ENCODE measurements at places on chromosomes 16 and 17.

DNA sequence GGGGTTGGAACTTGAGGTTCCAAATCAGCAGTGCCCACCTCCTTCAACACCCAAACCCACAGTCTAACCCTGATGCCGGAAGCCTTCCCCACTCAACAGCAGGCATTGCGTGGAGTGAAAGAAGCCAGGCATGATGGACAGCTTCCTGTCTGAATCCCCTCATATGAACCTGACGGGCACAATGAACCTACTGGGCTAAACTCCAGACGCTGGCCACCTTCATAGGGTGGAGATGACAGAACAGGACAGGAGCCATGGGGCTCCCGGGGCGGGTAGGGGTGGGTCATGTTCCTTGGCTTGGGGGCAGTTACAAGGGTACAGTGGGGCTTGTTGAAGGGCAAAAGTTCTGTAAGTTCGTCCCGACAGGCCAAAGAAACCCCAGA is 460 bp upstream of the HSBP1 start:
- DNase-seq, result no peak

GRCh38 chr16:11668623-11669379 is 546 bp downstream of the SNN start:
- DNase-seq, result no peak

DNA sequence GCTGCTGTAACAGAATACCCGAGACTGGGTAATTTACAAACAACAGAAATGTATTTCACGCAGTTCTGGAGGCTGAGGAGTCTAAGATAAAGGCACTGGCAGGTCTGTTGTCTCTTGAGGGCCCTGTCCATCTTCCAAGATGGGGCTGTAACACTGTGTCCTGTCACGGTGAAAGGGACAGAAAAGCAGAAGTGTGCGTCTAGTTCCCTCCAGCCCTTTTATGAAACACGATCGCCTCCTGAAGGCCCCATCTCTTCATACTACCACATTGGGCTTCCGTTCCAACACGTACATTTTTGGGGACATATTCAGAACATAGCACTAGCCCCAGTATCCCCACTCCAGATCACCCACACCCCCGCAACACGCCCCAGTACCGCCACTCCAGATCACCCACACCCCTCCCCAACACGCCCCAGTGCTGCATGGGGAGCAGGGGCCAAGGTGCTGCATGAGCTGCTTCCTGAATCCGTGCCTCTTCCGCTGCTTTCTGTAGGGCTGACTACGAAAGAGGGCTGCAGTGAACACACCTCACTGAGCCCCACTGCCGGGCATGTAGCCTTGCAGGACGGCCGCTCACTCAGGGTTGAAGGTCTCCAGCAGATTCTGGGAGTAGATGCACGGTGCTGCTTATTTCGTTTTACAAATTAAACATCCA is 91.9 kb downstream of the RPTOR start:
- DNase-seq, result no peak

DNA sequence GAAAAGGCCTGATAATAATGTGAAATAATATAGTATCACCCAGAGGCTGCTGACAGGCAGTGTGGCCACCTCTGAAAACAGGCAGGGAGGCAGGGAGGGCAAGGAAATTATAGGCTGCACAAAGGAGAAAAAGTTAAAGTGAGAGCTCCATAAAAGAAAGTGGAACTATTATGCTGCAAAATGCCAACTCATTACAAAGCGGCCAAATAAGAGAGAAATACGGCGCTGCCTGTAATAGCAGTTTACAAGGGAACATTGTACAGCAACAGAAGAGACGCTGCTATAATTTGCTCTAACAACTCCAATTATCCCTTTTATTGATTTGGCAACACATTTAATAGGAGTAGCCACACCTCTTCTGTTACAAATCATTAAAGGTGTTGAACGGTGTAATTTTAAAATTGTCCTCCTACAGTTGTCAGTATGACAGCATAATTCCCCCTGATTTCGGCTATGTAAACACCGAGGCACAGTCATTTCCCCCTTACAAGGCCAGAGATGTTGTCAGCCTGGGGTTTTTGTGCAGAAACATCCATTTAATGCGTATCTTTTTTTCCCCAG is 120.3 kb downstream of the MRM1 start:
- DNase-seq, result no peak

GRCh38 chr16:2074071-2074470 is 26.3 kb downstream of the TSC2 start:
- DNase-seq, result no peak

DNA sequence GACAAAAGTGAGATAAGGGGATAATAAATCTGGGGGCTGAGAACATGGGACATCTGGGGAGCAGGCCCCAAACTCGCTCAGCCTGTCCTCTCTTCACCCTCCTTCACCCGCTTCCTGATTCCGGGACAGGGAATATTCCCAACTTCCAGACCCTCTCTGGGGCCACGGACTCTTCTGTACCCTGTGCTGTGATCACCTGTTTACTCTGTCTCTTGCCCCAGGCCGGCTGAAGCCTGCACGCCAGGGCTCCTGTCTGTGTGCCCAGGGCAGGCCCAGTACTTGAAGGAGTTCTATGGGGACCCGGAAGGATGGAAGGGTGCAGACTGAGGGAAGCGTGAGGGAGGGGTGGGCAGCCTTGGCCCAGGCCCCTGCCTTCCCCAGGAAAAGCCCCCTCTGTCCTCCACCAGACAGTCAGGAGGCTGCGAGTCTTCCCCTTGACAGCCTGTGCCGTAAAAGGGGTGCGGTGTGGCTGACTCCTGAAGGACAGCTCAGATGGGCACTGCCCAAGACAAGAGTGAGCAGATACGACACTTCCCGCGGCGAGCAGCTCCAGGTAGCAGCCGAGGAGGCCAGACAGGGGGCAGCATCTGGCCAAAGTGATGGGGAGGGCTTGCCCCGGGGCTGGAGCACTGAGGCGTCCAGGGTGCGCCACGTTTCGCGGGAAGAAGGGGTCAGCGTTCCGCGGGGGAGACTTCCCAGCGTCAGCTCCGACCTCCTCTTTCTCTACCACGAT is 1.0 kb upstream of the CCNF start:
- DNase-seq, result no peak

- no peak for DNase-seq
Observed at GRCh38 chr17:51720439-51720838, 438.1 kb downstream of the CA10 start.

- no peak for DNase-seq
Observed at GRCh38 chr17:44002141-44002848, 2.1 kb upstream of the NAGS start.

DNA sequence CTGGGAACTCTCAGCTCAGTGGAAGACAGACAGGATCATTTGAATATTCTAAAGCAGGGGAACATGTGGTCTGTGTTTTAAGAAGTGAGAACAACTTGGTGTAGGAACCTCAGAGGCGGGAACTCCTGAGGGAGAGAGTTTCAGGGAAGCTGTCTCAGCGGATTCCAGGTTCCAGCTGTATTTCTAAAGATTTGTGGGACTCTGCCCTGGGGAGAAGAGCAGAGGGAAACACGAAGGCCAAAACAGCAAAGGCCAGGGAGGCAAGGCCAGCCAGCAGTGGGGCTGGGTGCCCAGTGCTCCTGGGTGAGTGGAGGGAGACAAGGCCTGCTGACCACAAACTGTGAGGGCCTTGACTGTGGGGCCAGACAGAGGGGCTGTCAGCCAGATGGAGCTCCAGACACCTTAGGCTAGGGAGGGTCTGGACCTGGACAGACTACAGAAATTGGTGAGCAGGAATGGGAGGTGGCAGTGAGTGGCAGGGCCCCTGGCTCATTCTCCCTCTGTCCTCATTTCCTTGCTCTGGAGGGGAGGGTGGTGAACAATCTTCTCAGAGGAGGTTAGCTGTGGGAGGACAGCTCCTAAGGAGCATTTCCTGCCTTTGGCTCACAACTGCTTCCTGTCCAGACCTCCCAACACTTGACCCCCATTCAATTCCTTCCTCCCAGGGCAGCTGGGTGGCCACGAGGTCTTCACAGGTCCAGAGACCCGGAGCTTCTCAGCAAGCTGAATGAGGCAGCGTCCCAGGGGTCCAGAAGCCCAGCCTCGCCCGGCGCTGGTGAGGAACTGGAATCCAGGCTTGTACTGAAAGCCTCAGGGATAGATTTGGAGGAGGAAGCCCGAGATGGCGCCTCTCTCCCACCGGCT is 21.0 kb upstream of the FZD2 start:
- no peak for DNase-seq

GRCh38 chr17:6350806-6351205 is 84.1 kb downstream of the AIPL1 start:
- DNase-seq, result no peak
